Stimulated activated CD4-positive, alpha-beta T cell treated with anti-CD3 and anti-CD28 coated beads, Interleukin-12 subunit alpha, Interleukin-12 subunit beta, amount 100 ng/mL, for 24 hours (primary cell): ENCODE measurements at places on chromosomes 3 and 15.

DNA sequence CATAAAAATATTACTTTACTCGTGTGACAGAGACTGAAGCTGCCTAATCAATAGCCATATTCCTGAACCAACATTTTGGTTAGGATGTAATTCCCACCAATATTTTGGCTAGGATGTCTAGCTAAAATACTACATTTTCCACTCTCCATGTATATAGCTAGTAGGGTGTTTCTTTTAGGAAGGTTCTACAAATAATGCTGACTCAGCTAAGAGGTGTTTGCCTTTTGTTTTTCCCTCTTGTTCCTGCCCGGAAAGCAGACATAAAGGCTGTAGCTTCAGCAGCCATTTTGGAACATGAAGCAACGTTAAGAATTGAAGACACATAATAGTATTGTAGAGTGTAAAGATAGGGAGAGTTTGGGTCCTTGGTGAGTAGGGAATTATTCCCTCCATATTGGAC, 187.3 kb upstream of the PDZRN3 start:
- DNase-seq, result no peak

- DNase-seq, result no peak
Observed at GRCh38 chr15:34514251-34514670, 69.2 kb downstream of the GOLGA8B start.

GRCh38 chr15:35522061-35522460, 23.9 kb downstream of the DPH6 start:
- DNase-seq, result no peak

- DNase-seq, result no peak
Observed at GRCh38 chr3:122615303-122615702, 37.9 kb downstream of the PARP15 start.

DNA sequence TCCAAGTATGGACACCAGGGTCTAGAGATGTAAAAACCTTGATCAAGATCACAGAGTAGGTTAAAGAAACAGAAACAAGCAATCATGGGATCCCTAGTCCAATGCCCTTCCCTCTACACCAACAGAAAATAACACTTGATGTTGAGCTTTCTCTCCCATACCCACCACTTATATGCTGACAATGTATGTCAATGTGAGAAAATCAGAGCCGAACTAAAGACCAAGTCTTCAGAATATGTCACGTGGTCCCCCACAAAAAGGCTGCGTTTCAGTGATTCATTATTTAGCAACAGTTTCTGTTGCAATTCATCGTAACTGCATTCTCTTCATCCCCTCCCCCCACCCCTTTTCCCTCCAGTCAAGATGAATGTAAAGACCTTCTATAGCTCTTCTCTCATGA, 278.9 kb upstream of the STT3B start:
- DNase-seq, result no peak

DNA sequence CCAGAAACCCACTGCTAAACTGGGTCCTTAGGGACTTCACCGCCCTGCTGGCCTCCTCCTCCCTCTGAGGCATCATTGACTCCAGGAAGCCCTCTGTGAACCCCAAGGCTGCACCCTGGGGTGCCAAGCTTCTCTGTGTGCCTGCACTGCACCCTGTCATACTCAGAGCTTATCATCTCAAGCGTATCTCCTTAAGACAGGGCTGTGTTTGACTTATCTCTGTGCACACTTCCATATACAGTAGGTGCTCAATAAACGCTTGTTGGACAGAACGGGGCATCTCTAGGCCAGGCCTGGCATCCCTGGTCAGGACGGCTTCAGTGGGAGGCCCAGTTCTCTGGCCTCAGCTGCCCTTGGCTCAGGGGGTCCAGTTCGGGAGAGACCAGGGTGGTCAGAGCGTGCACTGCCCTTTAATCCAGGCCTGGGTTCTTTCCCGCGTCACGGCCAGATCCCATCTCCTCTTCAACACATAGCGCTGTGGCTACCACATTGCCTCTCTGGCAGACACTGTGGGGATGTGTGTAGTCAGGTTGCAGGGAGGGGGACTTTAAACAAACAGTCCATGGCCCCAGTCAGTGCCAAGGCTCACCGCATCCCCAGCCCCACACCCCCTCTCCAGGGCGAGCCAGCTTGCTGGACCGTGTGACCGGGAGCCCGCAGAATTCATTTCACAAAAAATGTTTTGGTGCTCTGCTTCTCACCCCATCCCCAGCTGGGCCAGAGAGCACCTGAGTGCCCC, 33.4 kb downstream of the MAGEF1 start:
- DNase-seq, result no peak

GRCh38 chr3:173869766-173870165, 472.2 kb downstream of the NLGN1 start:
- no peak for DNase-seq

- DNase-seq, result no peak
Observed at GRCh38 chr3:15903164-15903563, 105.4 kb upstream of the ANKRD28 start.

GRCh38 chr3:81769299-81769698, 7.9 kb upstream of the GBE1 start:
- DNase-seq, result no peak

DNA sequence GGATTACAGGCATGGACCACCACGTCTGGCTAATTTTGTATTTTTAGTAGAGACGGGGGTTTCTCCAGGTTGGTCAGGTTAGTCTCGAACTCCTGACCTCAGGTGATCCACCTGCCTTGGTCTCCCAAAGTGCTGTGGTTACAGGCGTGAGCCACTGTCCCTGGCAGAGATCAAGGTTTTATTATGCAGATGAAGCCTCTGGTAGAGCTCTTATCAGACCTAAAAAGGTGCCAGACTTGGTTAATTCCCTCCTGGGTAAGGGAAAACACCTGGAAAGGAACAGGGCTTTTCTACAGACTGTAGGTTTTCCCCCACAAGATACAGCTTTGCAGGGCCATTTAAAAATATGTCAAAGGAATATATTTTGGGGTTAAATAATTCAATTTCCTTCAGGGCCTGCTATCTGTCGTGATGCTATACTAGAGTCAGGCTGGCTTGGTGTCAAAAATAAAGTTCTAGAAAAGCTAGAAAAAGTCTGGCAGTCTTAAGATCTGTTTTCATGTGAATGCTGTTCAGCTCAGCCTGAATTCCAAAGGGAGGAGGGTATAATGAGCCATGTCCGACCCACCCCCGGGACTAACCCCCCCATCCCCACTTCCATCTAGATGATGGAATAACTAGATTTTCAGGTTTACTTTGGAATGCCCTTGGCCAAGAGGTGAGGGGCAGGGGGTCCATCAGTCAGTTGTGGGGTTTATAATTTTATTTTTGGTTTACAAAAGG, 1.9 kb upstream of the BLOC1S6 start:
- no peak for DNase-seq

GRCh38 chr3:82473864-82474541, 712.6 kb upstream of the GBE1 start:
- no peak for DNase-seq

- DNase-seq, result no peak
Observed at GRCh38 chr3:48215466-48215865, 7.8 kb upstream of the CAMP start.

GRCh38 chr15:73997986-73998385, 3.5 kb downstream of the PML start:
- no peak for DNase-seq

GRCh38 chr3:86890741-86891396, 100.1 kb downstream of the VGLL3 start:
- no peak for DNase-seq

GRCh38 chr15:70160803-70161565, 63.3 kb upstream of the TLE3 start:
- no peak for DNase-seq
